ENCODE measurements at places on chromosomes 16 and 17. TPM values are rescaled to one million over a fixed set of nuclear protein-coding genes. Genes with fewer than 3 reads are reported as not detected.
A peak's percentile ranks its signal among the peaks of the same experiment; 100 is the strongest.

GRCh38 chr16:15803618-15804017, 53.2 kb downstream of the MYH11 start:
- DNase-seq, result no peak

DNA sequence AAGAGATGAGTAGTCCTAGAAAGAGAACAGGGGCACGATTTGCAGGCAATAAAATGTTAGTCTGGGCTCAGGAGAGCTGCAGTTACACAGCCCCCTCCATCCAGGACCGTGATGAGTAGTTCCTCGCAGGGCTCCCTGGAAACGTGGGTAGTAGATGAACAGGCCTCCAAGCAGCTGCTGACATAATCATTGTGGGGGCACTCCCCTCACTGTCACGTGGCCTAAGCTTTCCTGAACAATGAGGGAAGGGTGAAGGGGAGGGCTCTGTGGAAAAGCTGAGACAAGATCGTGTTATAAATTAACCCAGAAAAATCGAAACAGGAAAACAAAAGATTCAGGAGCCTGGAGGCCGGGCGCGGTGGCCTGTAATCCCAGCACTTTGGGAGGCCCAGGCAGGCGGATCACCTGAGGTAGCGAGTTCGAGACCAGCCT, 1.3 kb upstream of the PER1 start:
- DNase-seq, result peak; percentile 65

DNA sequence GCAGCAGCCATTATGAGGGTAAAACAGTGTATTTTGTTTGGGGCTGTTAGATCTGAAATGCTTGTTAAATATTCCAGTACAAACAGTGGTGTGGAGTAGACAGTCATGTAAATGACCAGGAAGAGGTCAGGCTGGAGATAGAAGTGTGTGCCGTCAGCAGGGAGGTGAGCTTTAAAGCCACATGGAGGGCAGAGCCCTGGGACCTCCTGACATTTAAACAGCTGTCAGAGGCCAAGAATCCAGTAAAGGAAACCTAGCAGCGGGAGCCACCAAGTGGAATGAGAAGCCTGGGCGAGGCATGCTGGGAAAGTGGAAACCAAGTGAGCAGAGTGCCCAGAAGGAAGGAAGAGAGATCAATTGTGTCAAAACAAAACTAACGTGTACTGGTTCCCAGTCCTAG, 26.8 kb downstream of the C17orf67 start:
- DNase-seq, result no peak

DNA sequence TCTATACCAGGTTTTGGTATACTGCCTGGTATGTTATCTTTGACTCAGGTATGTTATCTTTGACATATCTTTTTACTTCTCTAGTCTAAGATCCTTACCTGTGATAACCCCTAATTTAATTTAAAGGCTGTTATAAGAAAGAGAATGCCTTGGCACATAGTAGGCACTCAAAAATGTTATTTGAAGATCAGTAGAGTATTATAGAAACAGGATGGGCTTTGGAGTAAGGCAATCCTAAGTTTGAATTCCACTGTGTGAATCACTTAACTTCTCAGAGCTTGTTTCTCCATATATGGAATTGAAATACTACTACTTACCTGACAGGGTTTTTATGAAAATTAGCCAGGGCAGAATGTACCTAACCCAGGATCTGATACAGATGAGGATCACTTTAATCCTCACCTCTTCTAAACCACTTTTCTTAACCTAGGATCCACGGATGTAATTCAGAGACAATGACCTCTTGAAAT, 1.2 kb downstream of the BRIP1 start:
- DNase-seq, result no peak

DNA sequence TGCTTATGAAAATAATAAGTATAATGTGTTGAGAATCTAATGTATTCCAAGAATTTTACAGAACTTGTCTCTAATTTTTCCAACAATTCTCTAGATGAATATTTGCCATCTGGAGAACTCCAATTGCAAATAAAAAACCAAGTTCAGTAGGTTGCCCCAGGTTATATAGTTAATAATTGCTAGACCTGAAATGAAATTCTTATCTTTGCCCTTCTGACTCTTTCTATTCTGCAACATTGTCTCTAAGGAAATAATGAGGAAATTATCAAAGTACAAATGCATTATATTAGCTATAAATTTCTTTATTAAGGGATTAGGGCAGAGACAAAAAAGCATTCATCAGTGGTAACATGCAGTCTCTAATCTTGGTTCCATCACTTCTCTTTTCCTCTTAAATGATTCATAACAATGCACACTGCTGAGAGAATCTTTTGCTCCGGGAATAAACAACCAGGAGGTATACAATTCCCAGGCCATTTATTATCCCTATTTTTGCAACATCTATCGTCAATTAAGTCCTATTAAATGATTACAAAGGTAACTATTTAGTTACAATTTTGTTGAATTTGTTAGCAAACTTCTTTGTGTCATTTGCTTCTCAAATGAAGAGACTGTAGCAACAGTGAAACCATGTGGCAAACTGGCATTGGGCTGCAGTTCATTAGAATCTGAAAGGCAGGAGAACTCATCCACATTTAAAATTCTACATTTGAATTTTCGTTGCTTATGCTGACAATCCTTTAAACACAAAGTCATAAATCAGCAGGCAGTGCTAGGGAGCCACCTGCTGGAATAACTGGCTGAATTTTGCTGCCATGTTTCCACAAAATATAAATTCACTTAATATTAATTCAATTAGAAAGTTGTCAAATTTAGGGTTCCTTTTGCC, 349.6 kb downstream of the KIF2B start:
- no peak for DNase-seq

DNA sequence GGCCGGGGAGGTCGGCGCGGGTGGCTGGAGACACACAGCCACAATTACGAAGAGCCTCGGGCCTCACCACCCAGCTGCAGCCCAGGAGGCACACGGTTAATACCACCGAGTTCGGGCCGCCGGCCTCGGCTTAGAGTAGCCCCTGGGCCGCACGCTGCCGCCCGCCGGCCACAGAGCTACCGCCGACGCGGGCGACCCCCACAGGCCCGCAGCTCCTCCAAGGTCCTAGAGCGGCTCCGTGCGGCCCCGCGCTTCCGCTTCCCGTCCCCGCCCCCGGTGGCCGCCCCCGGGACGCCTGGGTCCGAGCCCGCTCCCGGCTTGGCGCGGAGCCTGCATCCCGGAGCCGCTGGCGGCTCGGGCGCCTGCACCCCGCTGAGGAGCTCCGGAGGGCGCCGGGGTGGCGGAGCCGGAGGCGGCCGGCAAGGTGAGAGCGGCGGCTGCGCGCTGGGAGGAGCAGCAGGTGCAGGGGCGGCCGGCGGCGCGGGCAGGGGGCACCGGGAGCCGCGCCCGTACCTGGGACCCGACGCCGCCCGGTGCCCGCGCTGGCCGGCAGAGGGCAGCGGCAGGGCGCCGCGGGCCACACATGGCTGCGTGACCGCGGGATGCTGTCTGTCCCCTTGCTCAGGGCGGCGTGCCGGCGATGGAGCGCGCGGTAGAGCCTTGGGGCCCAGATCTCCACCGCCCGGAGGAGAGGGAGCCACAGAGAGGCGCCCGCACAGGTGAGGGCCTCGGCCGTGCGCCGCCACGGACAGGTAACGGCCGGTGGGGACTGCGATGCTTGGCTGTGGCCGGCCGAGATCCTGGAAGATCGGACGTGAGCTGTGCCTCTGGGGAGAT, at the start of gene ZNF48:
Gene ZNF48 (plus strand): TSS at position 266 of the 837 bp plus-strand sequence. CDS start 375 bp downstream, at position 641.
- DNase-seq, result peak; percentile 51

The TMEM107 gene
- total RNA-seq, result 48.9 TPM

DNA sequence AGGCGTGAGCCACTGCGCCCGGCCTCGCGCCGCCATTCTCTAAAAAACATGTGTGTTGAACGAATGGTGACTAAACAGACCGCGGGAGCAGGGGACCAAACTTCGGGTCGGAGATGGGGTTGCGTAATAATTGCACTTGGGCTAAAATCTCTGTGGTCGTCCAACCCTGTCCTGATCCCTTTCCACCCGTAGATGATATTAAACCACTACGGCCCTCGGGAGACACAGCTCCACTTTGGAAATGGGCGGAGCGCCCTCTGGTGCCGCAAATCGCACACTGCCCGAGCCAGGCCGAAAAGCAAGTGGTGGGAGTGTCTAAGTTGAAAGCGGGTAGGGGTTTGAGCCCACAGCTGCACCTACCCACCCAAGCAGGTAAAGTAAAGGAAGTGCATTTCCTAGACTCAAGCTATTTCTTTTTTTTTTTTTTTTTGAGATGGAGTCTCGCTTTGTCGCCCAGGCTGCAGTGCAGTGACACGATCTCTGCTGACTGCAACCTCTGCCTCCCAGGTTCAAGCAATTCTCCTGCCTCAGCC, 17.0 kb downstream of the CAVIN1 start:
- DNase-seq, result peak; percentile 89

All from natural killer cell (primary cell).